T-helper 2 cell (primary cell): ENCODE measurements at places on chromosomes 12 and 14.
A peak's percentile ranks its signal among the peaks of the same experiment; 100 is the strongest.

DNA sequence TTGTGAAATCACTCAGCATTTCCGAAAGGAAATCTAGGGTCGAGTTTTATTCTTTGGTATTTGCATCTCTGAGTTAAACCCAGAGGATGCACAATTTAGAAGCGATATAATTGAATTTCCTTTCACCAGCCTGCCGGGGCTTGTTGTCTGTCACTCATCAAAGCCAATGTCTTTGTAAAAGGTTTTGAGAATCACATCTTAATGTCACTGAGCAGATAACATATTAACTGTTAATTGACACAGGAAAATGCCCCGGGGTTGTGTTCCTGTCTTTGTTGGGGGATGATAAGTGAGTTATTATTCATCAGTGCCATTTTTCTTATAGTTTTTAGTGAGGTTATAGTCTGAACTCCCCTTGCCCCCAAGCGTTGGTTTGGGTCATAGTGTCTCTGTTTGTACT, 73.4 kb downstream of the DUSP6 start:
- no peak for DNase-seq

- DNase-seq = no peak
Measured at GRCh38 chr12:109088818-109089217, 4.5 kb downstream of the ALKBH2 start.

DNA sequence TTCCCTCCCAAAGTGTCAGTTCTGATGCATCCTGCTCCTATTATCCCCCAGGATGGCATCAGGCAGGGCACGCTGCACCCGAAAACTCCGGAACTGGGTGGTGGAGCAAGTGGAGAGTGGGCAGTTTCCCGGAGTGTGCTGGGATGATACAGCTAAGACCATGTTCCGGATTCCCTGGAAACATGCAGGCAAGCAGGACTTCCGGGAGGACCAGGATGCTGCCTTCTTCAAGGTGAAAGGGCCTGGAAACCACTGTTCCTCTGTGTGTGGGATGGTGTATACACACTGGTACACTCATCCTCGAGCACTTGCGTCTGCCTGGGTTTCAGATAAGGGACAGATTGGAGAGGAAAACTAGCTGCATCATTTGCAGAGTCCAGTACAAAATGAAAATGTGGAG, 1.0 kb downstream of the IRF9 start:
- DNase-seq = no peak

- no peak for DNase-seq
Measured at GRCh38 chr12:19642345-19642744, 203.1 kb downstream of the AEBP2 start.

DNA sequence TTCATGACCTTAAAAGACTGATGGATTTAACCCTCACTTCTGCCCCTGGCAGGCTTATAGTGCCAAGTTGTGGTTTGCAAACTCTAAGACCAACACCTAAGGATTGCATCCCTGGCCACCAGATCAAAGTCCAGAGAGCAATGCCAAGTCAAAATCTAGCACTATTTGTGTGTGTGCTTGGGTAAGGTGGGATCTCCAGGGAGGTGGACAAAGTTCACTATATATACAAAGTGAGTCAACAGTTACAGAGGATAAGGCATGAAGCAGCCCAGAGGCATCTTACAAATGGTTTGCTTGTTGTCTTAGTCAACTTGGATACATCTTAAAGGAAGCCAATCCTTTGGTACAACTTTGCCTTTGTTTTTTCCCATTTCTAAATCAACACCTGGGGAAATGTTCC, 137.3 kb downstream of the MSRB3 start:
- no peak for DNase-seq

GRCh38 chr12:121494093-121494787, 86.6 kb downstream of the KDM2B start:
- peak; percentile 53 for DNase-seq

DNA sequence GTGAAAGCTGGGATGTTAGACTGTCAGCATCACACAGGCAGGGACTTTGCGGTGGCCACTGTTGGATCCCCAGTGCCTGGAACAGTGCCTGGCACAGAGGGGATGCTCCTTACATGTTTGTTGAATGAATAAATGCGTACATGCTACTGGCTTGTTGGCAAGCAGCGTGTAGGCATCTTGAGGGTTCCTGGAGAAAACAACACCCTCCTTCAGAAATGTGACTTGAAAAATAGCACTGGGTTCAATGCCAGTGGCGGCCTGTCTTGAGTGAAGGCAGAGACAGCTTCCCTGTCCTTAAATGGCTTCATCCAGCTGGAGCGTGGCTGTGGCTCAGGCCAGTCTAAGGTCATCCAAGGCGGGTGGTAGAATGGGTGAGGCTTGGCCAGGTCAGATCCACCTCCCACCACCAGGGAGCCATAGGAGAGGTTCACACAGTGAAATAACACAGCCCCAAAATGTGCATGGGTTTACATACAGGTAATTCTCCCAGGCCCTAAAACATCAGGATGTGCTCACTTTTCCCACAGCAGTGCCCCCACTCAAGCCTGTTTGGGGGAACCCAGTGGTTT, 171.4 kb downstream of the PHETA1 start:
- no peak for DNase-seq

GRCh38 chr12:52398176-52398575, 8.0 kb downstream of the KRT82 start:
- DNase-seq = no peak

DNA sequence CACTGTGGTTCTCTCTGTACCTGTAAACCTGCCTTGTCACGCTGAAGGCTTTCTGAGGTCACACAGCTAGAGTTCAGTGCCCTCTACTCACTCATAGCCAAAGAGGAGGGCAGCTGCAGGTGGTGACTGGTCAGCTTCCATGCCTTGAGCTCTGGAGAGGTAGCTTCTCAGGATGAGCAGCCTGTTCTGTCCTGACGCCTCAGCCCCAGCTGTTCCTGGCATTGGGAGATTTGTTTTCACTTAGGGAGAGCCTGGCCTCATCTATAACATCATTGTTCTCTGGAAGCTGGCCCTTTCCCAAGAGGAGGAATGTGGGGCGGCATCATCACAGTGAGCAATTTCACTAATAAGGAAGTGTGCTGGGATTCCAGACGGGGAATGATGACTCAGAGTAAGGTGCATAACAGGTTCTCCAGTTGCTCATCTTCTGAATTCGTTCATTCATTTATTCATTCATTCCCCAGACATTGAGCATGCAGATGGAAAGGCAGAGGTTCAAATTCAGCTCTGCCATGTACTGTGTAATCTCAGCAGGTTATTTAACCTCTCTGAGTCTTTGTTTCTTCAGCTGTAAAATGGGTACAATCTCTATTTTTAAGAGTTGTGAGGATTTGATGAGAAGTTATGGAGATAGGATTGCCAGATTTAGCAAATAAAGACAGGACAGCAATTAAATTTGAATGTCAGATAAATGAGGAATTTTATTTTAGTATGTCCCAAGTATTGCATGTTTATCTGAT, 255.8 kb upstream of the CRY1 start:
- DNase-seq = no peak

DNA sequence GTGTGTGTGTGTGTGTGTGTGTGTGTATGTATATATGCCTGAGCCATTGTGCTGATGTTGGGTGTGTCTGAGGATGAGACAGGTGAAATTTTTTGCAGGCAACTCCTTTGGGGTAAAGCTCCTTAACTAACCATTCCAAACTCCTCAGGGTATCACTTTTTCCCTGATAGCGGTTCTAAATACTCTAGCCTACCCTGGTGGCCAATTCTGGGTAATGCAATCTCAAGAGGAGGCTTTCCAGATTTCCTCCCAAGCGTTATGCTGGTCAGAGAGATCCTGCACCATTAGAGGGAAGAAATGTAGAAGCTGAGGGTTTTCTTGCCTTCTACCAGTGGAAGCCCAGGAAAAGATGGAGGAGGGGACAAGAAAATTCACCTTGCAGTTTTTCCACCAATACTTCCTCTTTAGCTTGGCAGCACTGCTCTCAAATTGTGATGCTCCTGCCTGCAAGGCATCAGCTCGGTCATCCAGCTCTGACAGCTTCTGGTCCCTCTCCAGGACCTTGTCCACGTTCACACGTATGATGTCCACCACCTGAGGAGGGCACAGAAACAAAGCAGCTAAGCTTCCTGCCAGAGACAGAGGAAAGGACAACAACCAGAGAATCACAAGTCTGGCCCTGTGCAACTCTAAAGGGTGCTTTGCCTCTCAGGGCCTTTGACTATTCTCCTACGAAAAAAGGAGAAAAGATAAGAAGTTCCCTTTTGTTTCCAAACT, 4.9 kb downstream of the VAMP1 start:
- DNase-seq = no peak

DNA sequence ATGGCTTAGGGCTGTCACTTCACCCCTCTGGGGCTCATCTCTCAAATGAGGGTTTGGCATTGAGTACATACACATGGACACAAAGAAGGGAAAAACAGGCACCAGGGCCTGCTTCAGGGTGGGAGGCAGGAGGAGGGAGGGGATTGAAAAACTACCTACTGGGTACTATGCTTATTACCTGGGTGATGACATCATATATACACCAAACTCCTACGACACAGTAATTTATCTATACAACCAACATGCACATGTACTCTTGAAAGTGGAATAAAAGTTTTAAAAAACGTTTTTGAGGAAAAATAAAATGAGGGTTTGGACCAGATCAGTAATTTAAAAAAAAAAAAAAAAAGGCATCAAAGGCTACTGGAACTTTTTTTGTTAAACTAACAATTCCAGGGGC, 3.6 kb upstream of the TC2N start:
- no peak for DNase-seq

- no peak for DNase-seq
Measured at GRCh38 chr12:130873825-130874224, 2.0 kb downstream of the RAN start.

DNA sequence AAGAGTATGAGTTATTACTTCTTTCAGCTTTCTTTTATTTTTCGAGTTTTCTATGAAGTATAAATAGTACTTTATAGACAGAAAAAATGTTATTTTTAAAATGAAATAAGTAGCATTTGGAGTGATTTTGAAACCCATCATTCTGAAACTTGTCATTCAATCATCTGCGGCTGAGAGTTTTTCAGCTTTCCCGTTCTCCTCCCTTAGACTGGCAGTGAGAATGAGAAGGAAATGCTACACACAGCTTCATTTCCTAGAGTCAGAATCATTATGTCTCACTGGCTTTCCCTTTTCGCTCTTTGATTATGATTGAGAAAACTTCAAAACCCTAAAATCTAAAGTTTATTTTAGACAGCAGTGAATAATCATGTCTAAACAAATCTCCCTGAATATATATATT, 33.7 kb upstream of the GNPNAT1 start:
- no peak for DNase-seq

DNA sequence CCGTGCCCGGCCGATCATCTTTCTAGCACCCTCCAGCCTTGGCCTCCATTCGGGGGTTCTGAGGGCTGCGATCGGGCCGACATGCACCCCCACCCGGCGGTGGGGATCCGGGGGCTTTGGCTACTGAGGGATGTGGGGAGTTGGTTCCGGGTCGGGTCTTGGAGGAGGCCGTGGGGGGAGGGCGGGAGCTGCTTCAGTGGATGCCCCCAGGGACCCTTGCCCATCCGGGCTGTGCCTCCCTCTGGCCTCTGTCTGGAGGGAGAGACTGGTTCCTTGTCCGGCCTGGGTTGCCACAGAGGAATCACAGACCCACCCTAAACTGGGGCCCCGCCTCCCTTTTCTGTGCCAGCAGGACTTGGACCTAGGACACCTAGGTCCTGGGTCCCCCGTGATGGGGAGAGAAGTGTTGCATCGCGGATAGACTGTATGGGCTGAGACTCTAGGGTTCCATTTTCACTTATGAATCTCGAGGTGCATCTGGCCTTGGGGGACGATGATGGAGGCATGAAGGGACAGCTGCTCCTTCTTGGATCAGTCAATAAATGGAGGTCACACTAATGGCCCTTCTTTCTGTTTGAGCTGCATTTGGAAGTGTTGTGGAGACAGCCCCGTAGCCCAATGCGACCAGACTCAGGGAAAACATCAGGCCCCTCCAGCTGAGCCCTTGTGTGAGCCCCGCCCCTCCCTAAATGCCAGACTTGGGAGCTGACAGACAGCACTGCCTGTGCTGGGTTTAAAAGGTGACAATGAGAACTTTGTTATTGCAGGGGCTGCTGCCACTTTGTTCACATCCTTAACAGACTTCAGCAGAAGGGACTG, 577 bp downstream of the DTX3 start:
- no peak for DNase-seq

DNA sequence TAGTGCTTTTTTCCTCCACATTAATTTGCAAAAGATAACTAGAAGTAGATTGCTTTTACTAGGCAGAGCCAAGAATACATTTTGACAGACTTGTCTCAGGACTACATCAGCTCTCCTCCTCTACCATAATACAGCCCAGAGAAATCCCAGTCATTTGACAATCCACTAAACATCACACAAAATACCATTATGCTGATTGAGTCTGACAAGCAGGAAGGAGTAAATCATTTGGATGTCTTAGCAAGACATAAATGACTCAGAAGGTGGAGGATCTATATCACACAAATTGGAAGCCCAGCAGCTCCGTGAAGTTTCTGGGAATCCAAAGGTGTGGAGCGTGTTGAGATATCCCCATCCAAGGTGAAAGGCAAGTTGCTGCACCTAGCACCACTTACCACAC, 75.4 kb upstream of the FKBP4 start:
- no peak for DNase-seq

- DNase-seq = no peak
Measured at GRCh38 chr14:92670160-92670559, 78.3 kb downstream of the LGMN start.

DNA sequence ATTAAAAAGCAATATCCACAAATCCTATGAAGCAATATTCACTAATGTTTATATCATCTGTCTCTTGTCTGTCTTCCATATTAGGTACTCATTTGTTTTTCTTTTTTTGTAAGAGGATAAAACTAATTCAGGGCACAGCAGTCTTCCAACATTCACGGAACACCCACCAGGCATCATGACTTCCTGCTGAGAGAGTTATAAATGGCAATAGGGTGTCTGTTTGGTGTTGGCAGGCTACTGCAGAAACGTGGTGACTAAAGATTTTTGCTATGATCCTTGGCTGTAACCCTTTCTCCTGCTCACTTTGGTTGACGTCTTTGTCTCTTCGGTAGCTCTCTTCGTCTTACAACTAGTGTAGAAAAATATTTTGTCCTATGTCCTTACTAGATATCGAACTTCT, 860.6 kb upstream of the MGAT4C start:
- no peak for DNase-seq

DNA sequence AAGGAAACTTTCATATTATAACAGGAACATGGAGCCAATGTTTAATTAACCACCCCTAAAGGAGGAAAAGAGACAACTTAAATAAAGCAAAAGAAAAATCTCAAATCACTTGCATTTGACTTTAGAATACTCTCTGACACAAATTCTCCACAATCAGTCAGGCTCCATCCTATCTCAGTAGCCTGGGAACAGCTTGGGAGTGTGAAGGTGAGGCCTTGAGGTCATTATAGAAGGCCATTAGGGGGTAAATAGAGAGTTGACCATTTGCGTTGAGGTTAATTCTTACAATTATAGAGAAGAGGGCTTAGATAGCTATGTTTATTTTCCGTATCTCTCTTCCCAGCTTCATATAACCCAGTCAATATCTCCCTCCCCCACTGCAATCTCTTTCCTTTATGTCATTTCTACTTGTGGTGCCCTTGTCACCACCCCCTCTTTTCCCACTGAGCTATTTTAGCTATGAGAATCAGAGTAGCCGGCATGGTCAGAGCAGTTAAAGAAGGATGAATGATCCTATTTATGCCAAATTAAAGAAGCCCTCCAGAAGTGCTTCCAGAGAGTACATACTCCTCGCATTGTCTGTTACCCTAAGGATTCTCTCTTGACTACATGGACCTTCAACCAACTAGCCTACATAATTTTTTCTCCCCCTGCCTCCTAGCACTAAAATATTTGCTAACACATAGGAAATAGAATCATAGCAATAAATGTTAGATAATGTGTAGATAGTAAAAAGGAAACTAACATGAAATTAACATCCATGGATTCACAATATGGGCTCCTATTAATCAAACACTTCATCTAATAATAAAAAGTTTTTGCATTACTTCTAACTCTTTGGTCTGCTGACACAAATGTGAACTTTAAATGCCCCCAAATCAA, 135.2 kb upstream of the KRR1 start:
- DNase-seq = no peak
